ENCODE measurements at places on chromosomes 6 and 20. TPM values are rescaled to one million over a fixed set of nuclear protein-coding genes. Genes with fewer than 3 reads are reported as not detected.

- no peak for DNase-seq
Measured at GRCh38 chr6:44401138-44401537, 13.6 kb downstream of the CDC5L start.

DNA sequence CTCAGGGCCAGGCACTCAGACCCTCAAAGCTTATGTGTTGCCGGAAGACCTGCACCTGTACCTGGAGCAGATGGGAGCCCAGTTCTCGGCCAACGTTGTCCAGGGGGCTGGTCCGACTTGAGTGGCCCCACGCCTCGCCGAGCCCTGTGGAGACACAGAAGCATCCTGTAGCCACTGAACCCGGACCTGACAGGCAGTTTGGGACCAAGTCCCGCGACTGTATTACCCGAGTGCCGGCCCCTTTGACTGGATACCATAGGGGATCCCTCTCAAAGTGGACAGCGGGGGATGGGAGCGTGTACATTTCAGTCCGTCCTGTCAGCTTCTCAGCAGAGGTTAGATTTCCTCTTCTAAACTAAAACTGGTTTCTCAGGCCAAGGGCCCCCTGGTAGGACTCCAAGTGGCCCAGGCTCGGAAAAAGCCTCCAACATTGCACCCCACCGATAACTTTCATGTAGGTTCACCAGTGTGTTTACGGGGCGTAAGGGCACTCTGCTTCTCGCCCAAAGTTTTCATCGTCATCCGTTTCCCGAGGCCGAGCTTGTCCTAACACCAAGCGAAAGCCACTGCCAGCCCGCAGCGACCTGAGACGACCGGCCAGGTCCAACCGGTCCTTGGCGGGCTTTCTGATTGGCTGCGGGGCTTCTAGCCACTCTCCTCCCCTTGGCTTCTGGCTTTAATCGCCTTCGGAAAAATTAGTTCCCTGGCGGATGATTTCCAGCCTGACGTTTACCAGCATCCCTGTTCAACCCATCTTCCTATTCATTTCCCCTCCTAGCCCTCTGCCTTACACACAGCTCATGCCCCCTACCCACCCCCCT is 10.8 kb downstream of the SIM1 start:
- no peak for DNase-seq

DNA sequence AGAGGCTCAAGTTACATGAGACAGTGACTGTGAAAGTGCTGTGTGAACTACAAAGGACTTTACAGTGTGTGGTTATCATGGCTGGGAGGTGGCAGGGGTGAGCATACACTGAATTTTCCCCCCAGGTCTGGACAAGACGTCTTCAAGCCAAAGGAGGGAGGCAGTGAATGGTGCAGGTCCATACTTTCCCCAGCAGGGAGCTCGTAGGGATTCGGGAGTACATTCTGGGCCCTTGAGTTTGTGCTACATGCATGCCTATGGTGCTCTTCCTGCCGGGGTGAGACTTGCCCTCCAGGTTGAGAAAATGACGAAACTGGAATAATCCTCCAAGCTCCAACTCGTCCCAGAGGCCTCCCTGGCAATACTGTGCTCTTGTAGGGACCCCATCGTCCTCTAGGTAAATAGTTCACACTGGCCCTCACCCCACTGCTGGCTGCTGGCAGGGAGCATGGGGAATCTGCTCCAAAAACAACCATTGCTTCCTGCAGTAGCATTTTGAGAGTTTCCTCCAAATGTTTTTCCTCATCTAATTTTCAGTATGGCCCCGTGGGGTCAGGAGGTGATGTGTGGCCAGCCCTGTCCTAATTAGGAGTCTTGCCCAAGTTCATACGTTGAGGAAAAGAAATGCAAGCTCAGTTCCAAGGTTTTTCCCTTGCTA is 57.6 kb downstream of the ZNF831 start:
- DNase-seq = peak; percentile 15

HLA-DQA1 gene
- total RNA-seq = 8.5 TPM

- DNase-seq = no peak
Measured at GRCh38 chr6:30880698-30881252, 3.5 kb upstream of the DDR1 start.

SLC26A8 gene
- total RNA-seq = 0.30 TPM

HTR1E gene
- total RNA-seq = not detected

PACRG gene
- total RNA-seq = 1.5 TPM

- no peak for DNase-seq
Measured at GRCh38 chr6:51743999-51744398, 343.4 kb downstream of the PKHD1 start.

DNA sequence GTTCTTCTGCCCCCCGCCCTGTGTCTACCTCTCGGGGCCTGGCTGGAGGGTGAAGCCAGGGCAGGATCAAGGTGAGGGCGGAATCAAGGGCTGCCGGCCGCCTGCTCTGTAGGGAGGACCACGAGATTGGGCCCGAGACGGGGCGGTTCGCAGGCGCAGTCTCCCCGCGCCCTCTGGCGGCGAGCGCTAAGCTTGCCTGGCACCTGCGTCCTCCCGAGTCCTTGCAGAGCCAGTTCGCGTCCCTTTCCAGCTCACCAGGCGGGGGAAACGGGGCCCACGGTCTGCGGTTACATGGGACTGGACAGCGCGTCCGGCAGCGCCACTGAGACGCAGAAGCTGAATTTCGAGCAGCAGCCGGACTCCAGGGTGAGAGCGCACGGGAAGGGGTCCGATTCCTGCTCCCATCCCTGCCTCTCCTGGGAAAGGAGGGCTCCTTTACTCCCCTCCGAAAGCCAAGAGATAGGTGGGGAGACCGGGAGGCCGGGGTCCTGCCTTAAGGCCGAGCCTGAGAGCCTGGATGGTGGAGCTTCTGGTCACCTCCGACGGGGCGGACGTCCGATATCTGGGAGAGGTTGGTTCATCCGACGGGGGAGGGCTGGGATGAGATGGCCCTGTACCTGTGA is 3.6 kb upstream of the MATN4 start:
- DNase-seq = peak; percentile 35

Measured in tibial nerve (tissue), 4 donors.